A549 treated with AZD2906 at 1 μM for 4 hours (cell line): ENCODE measurements at places on chromosomes 11 and 22. TPM values are rescaled to one million over a fixed set of nuclear protein-coding genes. Genes with fewer than 3 reads are reported as not detected.

MAPK8IP2 gene
- total RNA-seq = 2.6 to 3.9 TPM (median 3.8 TPM) in 5 replicates

OR5W2 gene
- total RNA-seq = not detected in 5 replicates

TUB gene
- 4.6 to 6.7 TPM (median 6.0 TPM) in 5 replicates for total RNA-seq

GRIK4 gene
- total RNA-seq = 0.02 to 0.04 TPM (median 0.03 TPM) in 3 of 5 replicates, not detected in the others

OR6T1 gene
- total RNA-seq = not detected in 5 replicates

TSPO gene
- 142 to 259 TPM (median 233 TPM) in 5 replicates for total RNA-seq

DEUP1 gene
- not detected in 5 replicates for total RNA-seq

NCF4 gene
- 0.06 to 0.26 TPM (median 0.08 TPM) in 5 replicates for total RNA-seq

SERPING1 gene
- 0.74 to 1.3 TPM (median 0.90 TPM) in 5 replicates for total RNA-seq

HPS5 gene
- total RNA-seq = 12.1 to 17.6 TPM (median 13.5 TPM) in 5 replicates

MGAT3 gene
- 0.64 to 1.4 TPM (median 0.88 TPM) in 5 replicates for total RNA-seq

CHORDC1 gene
- 63.3 to 99.3 TPM (median 71.6 TPM) in 5 replicates for total RNA-seq

CRYAB gene
- 12.8 to 27.1 TPM (median 15.4 TPM) in 5 replicates for total RNA-seq
